ENCODE measurements at places on chromosomes 7 and 10.

DNA sequence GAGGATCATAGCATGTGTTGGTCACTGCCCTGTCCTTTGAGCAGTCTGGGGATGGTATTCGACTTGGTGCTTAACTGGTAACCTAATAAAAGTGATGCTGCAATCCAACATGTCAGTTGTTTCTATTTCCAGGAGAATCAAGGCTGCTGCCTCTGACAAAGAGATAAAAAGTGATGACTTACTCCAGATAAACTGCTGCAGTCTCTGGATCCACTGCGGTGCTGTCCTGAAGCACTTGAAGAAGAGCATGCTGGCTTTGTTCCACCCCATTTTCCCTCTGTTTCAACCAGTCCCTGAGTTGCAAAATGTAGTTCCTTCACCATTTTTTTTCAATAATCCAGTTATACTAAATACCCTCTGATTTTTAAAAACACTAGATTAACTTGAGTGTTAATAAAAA, 403.5 kb upstream of the ANKRD30A start:
- peak; percentile 30 for DNase-seq

GRCh38 chr10:127922675-127923366, 15.9 kb downstream of the PTPRE start:
- DNase-seq, result peak; percentile 88

GRCh38 chr10:97329766-97330165, 4.8 kb downstream of the FRAT2 start:
- no peak for DNase-seq

GRCh38 chr10:116687633-116688032, 54.7 kb downstream of the HSPA12A start:
- DNase-seq, result no peak

GRCh38 chr7:112134039-112134438, 72.2 kb downstream of the DOCK4 start:
- DNase-seq, result no peak

- DNase-seq, result no peak
Measured at GRCh38 chr10:29908962-29909361, 150.4 kb downstream of the JCAD start.

DNA sequence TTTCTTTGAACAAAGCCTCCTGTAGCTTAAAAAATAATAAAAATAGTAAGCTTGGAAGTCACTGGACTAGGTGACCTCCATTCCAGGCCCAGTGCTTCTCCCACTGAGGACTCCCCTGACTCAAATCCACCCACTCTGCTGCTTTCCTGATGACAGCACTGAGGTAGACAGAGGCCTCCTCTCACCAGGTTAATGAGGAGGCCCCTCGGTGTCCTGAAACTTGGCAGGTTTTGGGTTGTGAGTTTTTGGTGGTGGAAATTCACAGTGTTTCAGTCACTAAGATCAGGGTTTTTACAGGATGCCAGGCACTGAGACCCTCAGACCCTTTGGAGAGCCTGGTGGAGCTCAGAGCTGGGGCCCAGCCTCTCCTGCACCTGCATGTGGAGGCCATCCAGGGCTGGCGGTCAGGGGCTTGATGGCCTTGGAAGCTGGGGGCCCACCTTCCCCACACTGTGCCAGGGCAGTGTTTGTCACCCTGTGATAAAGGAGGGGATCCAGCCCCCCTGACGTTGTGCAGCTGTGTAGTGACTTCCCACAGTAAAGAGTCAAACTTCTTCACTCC, 19.1 kb downstream of the TSPAN14 start:
- no peak for DNase-seq

GRCh38 chr10:96999987-97000386, 167.9 kb downstream of the LCOR start:
- DNase-seq, result no peak

GRCh38 chr7:123649964-123650363, 5.7 kb upstream of the LMOD2 start:
- DNase-seq, result peak; percentile 53

DNA sequence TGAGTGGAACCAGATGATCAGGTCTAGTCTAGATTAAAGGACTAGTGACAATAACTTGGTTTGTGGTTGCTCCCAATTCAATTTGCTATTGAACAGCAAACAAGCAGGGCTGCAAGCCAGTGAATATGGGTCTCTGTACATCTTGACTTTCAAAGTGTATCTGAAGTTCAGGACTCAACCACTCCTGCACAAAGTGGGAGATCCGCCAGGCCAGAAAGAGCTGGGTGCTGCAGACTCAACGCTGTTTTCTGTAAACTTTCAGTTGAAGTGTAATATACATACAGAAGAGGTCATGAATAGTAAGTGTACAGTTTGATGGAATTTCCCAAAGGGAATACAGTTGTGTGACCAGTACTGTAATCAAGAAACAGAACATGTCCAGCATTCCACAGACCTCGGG, 416.6 kb downstream of the RPS24 start:
- DNase-seq, result no peak

GRCh38 chr7:48058990-48059389, 23.6 kb downstream of the C7orf57 start:
- no peak for DNase-seq

GRCh38 chr10:3425261-3425660, 252.7 kb upstream of the PITRM1 start:
- DNase-seq, result peak; percentile 8

- no peak for DNase-seq
Measured at GRCh38 chr10:9957351-9957750, 1060.3 kb upstream of the CELF2 start.

- DNase-seq, result peak; percentile 39
Measured at GRCh38 chr7:22117222-22117621, 171.5 kb upstream of the CDCA7L start.

DNA sequence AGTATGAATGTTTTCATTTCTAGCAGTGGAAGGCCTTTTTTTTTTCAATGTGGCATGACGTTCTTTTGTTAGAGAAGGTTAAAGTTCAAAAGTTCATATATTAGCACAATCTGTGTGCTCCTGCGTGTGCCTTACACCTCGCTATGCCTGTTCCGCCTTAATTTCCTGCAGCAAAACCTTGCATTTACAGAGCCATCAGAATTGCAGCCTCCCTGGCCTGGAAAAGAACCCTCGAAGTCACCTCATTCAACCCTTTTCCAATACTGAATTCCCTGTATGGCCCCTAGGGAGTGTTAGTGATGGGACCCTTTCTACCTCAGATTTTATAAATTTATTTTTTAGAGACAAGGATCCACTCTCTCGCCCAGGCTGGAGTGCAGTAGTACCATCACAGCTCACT, 103.5 kb upstream of the ZNF438 start:
- DNase-seq, result no peak

DNA sequence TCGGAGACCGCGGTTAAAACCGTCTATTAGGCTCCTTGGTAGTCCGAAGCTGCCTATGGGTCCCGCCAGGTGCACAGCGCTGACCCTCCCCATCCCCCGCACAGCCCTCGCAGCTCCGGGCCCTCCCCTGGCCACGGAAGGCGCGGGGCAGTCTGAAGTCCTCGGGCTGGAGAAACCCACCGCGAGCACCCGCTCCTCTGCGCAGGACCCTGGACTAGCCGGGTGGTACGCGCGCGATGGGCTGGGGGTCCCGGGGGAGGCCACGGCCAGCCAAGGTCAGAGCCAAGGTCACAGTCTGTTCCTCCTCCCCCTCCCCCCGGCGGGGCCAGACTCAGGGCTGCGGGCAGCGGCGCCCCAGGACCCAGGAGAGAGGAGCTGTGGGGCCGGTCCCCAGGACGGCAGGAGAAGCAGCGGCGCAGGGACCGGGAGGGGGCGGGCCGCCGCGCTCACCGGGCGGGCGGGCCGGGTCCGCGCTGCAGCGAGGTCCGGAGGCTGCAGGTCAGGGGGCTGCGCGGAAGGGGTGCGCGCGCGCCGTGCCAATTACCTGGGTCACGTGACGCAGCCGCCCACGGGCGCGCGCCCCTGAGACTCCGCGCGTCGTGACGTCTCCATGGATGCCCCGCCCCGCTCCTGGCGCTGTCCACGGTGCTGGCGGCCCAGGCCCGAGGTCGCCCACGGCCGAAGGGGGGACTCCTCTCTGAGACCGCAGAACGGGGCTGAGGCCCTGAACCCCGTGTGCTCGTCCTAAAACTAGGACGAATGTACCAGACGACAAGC, at the start of gene OGDHL:
OGDHL (minus strand) TSS at position 535 of the 777 bp plus-strand sequence. CDS start 3,731 bp downstream, outside the sequence.
- DNase-seq, result peak; percentile 68

DNA sequence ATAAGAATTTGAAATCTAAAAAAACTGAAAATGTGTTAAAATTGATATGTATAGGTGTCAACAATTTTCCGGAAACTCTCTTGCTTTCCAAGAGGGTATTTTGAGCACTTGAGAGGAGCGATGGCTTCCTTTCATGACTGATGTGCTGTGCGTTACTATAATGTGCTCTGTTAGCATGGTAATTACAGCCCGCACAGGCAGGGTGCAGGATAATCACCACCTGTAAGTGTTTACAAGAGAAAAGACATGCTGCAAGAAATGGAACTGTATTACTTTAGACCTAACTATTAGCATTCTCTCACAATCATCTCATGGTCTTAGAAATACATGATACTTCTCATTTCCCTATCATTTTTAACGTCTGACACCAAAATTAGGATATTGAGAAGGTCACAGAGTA, 92.4 kb upstream of the ADARB2 start:
- DNase-seq, result no peak

DNA sequence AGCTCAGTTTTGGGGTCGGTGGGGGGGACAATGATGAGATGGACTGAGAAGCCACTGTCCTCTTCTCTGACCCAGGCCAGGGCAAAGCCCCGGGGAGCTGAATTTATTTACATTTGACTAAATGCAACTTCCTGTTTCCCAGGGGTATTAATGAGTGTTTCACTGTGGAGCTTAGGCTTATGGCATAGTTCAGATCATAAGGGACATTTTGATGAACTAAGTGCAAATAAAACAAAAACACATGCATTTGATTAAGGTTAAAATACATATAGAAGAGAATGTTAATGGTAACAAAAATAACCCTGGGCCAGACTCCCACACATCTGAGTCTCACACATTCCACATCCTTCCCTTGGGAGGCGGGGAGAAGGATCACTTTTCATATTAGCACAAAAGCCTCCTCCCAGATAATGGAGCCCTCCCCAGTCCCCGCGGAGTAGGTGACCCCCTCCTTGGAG, 320.6 kb downstream of the FRMD4A start:
- DNase-seq, result peak; percentile 84

GRCh38 chr7:142855114-142855743, 353 bp downstream of the EPHB6 start:
- no peak for DNase-seq

- DNase-seq, result no peak
Measured at GRCh38 chr7:41820111-41820671, 117.3 kb upstream of the INHBA start.

- DNase-seq, result peak; percentile 44
Measured at GRCh38 chr7:82472966-82473365, 29.4 kb upstream of the CACNA2D1 start.

DNA sequence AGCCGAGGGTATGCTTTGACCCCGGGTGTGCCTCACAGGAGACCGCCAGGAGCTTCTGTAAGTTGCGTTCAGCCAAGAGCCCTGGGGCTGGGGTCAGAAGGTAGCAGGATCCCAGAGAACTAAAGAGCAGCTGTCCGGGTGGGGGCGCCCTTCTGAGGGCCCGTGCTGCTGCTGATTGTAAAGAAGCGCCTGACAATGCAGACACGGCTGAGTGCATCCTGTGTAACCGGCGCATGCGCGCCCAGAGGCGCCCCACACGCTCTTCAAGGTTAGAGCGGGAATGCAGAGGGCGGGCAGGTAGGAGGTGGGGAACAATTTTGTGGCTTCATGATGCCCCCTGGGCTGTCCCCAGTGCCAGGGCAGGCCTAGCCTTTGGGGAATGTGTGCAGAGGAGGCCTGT, 210.2 kb upstream of the CTBP2 start:
- DNase-seq, result no peak

GRCh38 chr10:66521506-66521905, 404.3 kb upstream of the LRRTM3 start:
- no peak for DNase-seq

- no peak for DNase-seq
Measured at GRCh38 chr7:148872188-148872587, 11.9 kb downstream of the EZH2 start.

GRCh38 chr10:73886661-73887293, 12.4 kb upstream of the CAMK2G start:
- DNase-seq, result peak; percentile 48

DNA sequence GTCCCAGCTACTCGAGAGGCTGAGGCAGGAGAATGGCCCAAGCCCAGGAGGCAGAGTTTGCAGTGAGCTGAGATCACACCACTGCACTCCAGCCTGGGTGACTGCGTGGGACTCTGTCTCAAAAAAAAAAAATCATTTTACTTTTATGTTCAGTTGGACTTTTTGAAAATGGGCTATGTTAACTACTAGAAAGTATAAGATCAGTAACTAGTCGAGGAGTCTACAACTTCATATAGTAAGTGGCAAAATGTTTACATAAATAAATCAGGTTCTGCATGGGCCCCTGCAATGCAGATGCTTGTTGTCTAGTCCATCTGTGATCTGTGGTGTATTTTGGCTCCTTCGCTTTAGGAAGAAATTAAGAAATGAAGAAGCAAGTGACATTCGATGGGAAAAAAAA, 12.3 kb upstream of the ADO start:
- no peak for DNase-seq

GRCh38 chr10:34826221-34826620, 11.1 kb upstream of the PARD3 start:
- DNase-seq, result no peak

DNA sequence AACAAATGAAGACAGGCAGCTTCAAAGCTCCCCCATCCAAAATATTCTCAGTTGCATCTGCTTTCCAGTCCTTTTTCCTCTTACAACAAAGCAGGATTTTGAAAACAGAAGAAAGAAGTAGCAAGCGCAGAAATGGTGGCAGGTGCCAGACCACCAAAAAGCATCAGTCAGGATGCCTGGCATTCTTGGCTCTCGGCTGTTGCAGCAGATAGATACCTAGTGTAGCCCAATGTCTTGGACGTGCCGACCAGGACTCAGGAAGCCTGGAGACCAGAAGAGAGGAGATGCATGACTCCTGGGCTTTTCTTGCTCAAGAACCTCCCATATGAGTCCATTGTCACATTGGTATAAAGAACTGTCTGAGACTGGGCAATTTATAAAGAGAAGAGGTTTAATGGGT, 115.2 kb downstream of the RAB18 start:
- peak; percentile 24 for DNase-seq

DNA sequence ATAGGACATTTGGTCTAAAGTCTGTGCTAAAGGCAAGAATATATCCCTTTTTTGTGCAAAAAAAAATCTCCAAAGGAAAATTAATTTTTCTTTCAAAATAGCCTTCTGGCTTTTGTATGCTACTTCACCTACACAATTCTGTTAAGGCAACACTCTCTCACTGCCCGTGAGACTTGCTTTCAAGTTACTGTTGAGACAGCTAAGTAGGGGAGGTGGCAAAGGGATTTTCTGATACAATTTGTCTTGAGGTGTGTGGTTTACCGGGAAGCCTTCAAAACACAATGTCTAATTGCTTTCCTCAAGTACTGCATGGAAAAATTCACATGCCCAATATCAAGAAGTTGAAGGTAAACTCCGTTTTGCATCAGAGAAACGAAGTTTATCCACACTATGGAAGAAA, 50.8 kb upstream of the RSU1 start:
- DNase-seq, result no peak

GRCh38 chr7:39392151-39392550, 174.1 kb upstream of the YAE1 start:
- DNase-seq, result no peak

- DNase-seq, result no peak
Measured at GRCh38 chr10:131882590-131883451, 18.0 kb upstream of the PPP2R2D start.
